RWPE1 (cell line): ENCODE measurements at places on chromosomes 6 and 20.

- DNase-seq, result peak; percentile 30
These were observed 73.0 kb downstream of the SERAC1 start for GRCh38 chr6:158095031-158095430.

- no peak for DNase-seq
These were observed 115.6 kb downstream of the ZDHHC14 start for GRCh38 chr6:157496534-157497095.

DNA sequence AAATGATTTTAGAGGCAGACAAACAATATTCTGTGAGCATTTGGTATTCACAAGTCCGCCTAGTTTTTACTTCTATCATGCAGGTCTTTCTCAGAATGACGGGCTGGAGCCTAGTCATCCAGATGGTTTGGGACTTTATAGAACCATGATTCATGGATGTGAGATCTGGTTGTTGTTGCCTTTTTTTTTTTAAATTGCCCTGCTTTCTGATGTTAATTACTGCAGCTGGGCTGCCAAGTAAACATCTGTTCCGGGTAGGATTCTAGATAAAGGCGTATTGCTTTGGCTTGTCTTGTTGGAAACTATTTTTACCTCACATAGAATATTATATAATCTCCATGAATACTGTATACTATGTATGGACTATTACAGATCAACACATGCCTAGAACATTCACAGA, 58.1 kb downstream of the RNF217 start:
- no peak for DNase-seq

DNA sequence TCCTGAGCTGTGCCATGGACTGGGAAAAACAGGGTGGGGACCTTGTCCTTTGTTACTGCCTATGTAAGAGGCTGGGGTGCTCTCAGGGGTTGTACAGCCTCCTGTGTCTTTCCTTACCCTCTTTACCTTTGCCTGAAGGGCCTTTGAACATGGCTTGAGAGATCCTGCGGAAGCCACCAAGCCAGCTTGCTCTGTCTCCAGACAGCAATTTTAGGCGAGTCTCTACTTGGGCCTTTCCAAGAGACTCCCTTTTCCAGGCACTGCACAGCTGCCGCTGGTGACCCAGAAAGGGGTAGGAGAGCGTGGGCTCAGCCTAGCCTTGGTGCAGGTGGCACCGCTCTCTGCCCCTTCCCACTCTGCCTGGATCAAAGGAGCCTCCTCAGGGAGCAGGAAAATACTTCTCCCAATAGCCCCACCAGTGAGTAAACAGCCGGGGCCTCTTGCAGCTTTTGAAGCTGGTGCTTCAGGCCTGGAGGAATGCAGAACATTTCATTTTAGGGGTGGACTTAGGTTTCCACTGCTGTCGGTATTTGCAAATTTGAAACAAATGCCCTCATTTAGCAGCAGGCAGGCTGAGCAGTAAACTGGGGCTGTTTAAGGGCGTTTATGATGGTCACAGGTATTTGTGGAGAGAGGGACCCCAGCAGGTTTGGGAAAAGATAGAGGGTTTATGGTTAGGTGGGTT, 13.9 kb downstream of the PTK7 start:
- no peak for DNase-seq

GRCh38 chr6:22716721-22717120, 147.4 kb downstream of the HDGFL1 start:
- no peak for DNase-seq

GRCh38 chr20:13221673-13222318, 722 bp downstream of the ISM1 start:
- DNase-seq, result peak; percentile 61

- DNase-seq, result no peak
These were observed 52.5 kb downstream of the ALDH5A1 start for GRCh38 chr6:24547243-24547642.

DNA sequence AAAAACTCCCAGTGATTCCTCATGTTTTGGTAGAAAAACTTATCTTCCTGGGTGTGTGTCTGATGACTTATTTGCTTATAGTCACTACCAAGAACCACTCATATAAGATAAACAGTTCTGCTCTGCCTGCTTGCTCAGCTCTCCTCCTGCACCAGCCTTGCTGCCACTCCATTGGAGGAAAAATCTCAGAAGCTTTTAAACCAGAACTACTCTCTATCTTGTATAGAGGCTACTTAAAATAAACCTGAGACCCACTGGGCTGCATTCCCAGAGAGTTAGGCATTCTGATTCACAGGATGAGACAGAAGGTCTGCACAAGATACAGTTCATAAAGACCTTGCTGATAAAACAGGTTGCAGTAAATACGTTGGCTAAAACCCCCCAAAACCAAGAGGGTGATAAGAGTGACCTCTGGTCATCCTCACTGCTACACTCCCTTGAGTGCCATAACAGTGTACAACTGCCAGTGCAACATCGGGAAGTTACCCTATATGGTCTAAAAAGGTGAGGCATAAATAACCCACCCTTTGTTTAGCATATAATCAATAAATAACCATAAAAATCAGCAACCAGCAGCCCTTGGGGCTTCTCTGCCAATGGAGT, 728.3 kb downstream of the EPHA7 start:
- DNase-seq, result no peak

- DNase-seq, result no peak
These were observed 72.9 kb upstream of the MYL9 start for GRCh38 chr20:36468149-36469000.

GRCh38 chr20:4233520-4233919, 218.2 kb upstream of the RNF24 start:
- no peak for DNase-seq

GRCh38 chr6:100388868-100389519, 75.7 kb downstream of the SIM1 start:
- DNase-seq, result no peak

DNA sequence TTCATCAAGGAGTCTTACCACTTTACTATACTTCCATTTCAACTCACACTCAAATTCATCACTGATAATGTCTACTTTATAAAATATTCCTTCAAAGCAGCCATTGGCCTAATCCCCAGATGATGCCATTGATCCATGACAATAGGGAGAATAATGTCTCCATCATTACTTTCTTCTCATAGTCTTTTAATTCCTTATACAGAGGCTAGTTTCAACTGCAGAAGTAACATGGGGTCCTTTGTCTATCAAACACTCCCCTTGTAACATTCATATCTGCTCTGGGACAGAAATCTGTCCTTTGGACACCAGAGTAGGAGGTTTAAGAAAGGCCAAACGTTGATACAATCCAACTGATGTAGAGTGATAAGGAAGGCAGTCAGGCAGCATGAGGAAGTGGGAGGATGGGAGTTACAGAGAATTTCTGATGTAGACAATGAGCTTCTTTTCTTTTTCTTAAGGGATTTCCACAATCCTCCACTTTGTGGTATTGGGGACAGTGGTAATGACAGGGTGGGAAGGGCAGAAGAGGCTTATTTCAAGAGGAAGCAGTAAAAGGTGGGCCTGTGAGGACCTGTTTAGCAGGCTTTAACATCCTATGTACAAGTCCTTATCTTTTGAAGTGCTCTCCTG, 18.9 kb upstream of the HLA-DOA start:
- DNase-seq, result no peak

GRCh38 chr6:136644597-136644952, 94.4 kb upstream of the MAP7 start:
- no peak for DNase-seq

DNA sequence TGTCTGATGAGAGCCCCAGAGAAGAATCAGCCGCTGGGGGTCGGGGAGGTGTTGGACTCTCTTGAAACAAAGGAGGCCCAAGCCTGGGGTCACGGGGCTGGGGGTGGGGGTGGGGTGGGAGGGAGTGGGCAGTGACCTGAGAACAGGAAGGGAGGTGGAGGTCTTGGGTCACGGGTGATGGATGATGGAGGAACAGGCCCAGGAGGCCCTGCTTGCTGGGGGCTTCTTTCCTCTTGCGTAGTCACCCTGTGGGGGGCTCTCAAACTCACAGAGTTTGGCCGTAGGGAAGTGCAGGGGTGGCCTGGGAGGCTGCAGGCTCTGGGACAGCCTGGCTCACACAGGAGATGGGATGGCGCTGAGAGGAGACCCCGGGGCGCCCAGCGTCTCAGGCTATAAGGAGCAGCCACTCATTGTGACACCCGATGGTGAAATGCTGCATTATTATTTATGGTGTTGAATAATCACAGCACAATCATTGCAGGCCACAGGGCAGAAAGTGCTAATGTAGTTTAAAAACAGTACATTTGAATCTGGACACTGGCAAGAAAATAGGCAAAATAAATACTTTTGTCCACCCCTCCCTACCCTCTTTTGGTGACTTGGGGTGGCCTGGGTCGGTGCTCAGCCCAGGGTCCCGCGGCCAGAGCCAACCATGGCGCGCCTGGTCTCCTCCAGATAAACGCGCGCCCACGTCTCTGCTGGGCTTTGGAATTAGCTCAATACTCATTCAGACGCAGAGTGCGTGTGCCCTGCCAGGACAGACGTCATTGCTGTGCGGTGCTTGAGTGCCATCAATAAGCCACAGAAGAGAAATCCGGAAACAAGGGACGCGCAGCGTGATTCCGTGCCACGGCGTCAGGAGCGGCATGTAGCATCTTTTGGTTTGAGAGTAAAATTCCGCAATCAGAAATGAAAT, 27.3 kb upstream of the BHLHE23 start:
- DNase-seq, result no peak

DNA sequence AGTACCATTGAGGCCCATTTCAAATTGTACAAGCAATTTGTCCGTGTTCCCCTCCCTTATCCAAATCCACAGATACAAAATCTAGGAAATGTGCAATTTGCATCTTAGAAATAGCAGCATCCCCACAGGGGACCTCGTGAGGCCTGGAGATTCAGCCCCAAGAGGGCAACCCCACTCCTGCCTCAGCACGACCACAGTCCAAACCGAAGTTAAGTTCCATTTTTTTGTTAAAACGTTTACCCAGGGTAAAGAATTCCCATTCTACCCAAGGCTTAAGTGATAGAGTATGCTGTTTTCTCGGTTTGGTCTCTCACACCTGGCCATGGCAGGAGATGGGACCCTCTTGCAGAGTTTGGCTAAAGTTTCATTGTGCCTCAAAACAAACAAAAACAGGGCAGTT, 41.2 kb downstream of the PLCG1 start:
- no peak for DNase-seq

DNA sequence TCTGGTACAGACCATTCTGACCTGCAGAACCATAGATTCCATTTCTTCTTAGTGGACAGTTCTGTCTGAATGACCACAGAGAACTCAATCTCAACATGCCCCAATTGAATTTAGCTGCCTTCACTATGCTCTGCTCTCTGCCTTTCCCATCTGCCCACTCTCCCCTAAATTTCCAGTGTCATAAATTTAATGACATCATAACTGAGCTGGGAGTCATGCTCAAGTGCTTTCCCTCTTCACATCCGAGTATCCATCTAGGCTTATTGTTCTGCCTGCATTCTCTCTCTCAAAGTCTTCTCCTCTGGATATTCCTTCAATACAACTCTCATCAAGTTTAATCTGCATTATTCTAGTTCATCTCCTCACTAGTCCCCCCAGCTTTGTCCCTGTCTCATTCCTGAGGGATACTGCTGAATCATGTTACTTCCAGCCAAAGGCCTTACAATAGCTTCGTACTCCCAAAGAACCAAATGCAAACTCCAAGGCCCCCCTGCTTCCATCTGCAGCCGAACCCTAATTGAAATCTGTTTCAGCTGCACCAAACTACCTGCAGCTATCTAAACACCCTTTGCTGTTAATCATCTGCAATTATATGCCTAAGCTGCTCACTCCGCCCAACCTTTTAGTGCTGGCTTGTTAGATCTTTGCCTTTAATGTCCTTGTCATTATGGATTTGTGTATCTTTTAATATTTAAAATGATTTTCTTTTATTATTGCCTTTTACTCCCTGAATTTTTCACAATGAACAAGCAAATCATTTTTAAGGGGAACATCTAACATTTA, 46.1 kb downstream of the SLC35B3 start:
- no peak for DNase-seq

- no peak for DNase-seq
These were observed 25.7 kb downstream of the ZNF341 start for GRCh38 chr20:33757458-33757857.

DNA sequence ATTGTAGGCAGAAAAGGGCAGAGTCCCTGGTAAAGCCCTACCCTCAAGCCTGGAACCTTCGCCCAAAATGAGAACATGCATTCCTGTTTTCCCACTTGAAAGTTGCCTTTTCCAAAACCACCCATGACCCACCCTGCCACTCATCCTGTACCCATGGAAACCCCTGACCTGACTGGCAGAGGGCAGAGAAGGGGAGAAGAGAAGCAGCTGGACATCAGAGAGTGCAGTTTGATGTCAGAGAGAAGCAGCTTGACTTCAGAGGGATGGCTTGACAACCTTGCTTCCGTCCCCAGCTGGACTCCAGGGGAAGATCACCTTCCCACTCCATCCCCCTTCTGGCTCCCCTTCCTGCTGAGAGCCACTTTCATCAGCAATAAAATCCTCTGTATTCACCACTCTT, 123.6 kb upstream of the SHLD1 start:
- no peak for DNase-seq
